ENCODE measurements at places on chromosomes 3 and 15.
A peak's percentile ranks its signal among the peaks of the same experiment; 100 is the strongest.

- H3K27ac ChIP-seq = peak overlapping the region; percentile 84
- H3K27me3 ChIP-seq = no peaks in the 10 kb centered on the region
- peak; percentile 64 for DNase-seq
- peaks cover 11% of the 10 kb centered on the region for H3K4me1 ChIP-seq
Measured at GRCh38 chr3:127822682-127823425, 539 bp upstream of the MGLL start.

GRCh38 chr3:144058713-144059112, 87.1 kb downstream of the DIPK2A start:
- H3K4me3 ChIP-seq = no peak overlapping the region
- H3K27me3 ChIP-seq = no peaks in the 10 kb centered on the region
- no peak overlapping the region for H3K27ac ChIP-seq
- H3K36me3 ChIP-seq = no peaks in the 10 kb centered on the region

DNA sequence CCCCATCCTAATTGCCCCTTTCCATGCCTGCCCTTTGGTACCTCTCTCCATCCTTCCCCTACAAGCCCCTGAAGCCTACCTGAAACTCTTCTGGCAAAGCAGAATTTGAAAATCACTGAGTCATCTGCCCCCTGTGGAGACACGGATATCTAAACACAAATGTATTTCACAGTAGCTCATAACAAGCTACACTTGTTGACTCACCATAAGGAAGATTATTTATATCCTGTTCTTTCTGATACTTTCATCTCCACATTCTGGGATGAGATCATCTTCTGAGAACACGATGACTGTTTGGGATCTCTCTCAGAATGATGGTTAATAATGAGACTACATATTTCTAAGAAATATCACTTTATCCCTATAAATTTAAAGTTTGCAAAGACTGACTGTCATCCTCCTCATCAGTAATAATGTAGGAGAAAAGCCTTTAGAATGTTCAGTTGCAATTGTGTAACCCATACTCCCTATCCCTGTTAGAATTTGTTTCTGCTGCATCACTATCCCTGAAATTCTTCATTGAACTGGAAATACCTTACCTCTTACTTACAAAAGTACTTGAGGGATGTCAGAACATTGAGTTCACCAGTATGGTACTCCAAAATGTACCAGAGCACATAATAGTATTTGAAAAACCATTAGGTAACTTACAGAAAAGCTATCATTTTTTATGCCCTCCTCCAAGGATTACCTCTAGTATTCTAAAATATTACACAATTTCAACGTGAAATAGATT, 116.1 kb upstream of the IL12A start:
- H3K36me3 ChIP-seq = no peaks in the 10 kb centered on the region
- DNase-seq = no peak
- H3K27me3 ChIP-seq = no peaks in the 10 kb centered on the region
- H3K4me1 ChIP-seq = no peaks in the 10 kb centered on the region
- no peak overlapping the region for H3K27ac ChIP-seq

- no peaks in the 10 kb centered on the region for H3K36me3 ChIP-seq
- no peak overlapping the region for H3K27ac ChIP-seq
- no peak for DNase-seq
- no peaks in the 10 kb centered on the region for H3K27me3 ChIP-seq
- H3K4me1 ChIP-seq = no peaks in the 10 kb centered on the region
Measured at GRCh38 chr3:8882642-8883041, 80.6 kb downstream of the RAD18 start.

- peak; percentile 36 for DNase-seq
- H3K36me3 ChIP-seq = no peaks in the 10 kb centered on the region
- no peaks in the 10 kb centered on the region for H3K27me3 ChIP-seq
- peaks cover 5% of the 10 kb centered on the region for H3K4me1 ChIP-seq
Measured at GRCh38 chr3:30324587-30324986, 281.8 kb upstream of the TGFBR2 start.

Data from colonic mucosa (tissue), 4 donors.